ENCODE measurements at places on chromosomes 1 and 21.

- DNase-seq: no peak
Observed at GRCh38 chr1:177686933-177687332, 282.9 kb downstream of the SEC16B start.

- no peak for DNase-seq
Observed at GRCh38 chr1:184376369-184376768, 10.5 kb upstream of the C1orf21 start.

- no peak for DNase-seq
Observed at GRCh38 chr1:148318123-148318903, 164.8 kb downstream of the PPIAL4G start.

- DNase-seq: no peak
Observed at GRCh38 chr1:59329412-59330053, 32.6 kb downstream of the FGGY start.

- DNase-seq: no peak
Observed at GRCh38 chr1:83571536-83571935, 427.4 kb downstream of the TTLL7 start.

- DNase-seq: peak; percentile 78
Observed at GRCh38 chr1:246608616-246609376, 42.5 kb downstream of the CNST start.

GRCh38 chr1:11984576-11984975 lies 4.3 kb downstream of the MFN2 start:
- DNase-seq: no peak

- no peak for DNase-seq
Observed at GRCh38 chr1:47643306-47644211, 205.7 kb downstream of the FOXD2 start.

GRCh38 chr1:215517441-215517891 lies 49.6 kb upstream of the KCTD3 start:
- no peak for DNase-seq

DNA sequence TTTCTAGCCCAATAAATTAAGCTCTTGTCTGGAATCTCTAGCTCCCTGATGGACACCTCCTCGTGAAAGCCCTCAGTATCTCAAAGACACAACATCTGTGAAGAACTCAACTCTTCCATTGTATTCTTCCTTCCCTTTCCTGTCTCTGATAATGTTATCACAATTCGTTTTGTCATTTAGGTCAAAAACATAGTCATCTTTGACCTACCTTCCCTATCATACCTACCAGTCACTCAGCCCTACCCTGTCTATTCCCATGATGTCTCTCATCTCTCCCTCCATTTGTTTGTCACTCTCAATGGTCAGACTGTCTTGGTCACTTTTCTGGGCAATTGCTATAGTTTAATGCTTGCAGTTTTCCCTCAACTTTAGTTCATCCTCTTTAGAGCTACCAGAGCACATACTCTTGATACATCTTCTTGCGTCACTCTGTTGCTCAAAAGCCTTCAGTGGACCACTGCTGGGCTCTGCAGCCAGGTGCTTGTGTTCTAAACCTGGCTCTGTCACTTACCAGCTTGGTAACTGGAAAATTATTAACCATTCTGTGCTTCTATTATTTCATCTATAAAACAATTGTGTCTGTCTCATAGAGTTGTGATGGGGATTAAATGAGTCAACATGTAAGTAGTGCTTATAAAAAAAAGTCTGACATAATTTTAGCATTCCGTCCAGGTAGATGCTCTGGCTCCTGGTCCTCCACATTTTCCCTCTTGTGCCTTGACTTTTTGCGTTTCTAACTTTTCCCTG lies 39.6 kb downstream of the DDR2 start:
- DNase-seq: no peak

- DNase-seq: no peak
Observed at GRCh38 chr1:8411803-8412182, 93.9 kb downstream of the SLC45A1 start.

- peak; percentile 87 for DNase-seq
Observed at GRCh38 chr1:118100686-118101514, 84.1 kb downstream of the SPAG17 start.

- DNase-seq: no peak
Observed at GRCh38 chr1:186689907-186690306, 9.7 kb upstream of the PTGS2 start.

- DNase-seq: no peak
Observed at GRCh38 chr1:179955731-179956130, 1.1 kb downstream of the CEP350 start.

GRCh38 chr1:230306169-230306568 lies 120.0 kb downstream of the PGBD5 start:
- no peak for DNase-seq

DNA sequence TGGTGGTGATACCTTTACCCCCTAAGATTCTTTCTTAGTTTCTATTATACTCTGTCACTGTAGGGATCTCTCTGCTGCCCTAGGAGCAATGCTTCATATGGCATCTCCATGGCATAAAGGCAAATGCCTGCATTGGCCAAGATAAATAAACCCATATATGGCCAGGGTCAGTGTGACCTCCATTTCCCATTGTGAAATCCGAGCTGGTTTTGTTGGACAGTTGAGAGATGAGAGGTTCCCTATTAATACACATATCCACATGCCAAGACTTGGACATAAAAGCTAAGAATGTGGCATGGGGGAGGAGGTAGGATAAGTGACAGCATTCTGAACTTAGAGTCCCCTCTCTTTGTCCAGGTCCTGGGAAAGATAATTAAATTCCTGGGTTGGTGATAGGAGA lies 1.4 kb downstream of the TPM3 start:
- DNase-seq: no peak

- DNase-seq: no peak
Observed at GRCh38 chr1:231252336-231252735, 11.3 kb downstream of the GNPAT start.

DNA sequence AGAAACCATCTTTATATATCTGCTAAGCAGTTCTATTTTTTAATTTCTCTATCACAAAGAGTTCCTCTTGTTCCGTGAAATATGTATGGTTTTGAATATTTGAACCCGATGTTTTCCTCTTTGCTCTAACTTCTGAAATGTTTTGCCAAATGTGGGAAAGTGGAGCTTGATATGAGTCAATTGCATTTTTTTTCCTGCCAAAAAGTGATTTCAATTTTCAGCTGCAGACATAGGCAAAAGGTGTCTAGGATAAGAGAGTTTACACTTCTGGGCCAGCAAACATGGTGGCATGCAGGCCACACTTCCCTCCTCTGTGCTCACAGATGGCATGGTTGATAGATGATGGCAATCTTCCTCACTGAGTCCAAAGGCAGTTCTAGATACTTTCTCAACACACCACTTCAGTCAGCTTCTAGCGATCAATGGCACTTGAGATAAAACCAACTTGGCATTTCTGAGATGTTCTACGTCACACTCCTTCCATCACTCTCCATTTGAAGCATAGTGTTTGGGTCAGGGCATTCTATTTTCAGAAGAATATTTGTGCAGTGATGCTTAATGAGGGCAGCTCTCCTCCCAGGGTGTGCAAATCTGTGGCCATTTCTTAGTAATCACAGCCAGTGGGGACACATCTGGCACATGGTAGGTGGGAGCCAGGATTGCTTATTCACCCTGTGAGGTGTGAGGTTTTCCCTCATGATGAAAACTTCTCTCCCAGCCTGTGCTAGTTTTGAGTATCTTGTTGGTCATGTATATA lies 54.4 kb upstream of the SCAF4 start:
- DNase-seq: no peak

DNA sequence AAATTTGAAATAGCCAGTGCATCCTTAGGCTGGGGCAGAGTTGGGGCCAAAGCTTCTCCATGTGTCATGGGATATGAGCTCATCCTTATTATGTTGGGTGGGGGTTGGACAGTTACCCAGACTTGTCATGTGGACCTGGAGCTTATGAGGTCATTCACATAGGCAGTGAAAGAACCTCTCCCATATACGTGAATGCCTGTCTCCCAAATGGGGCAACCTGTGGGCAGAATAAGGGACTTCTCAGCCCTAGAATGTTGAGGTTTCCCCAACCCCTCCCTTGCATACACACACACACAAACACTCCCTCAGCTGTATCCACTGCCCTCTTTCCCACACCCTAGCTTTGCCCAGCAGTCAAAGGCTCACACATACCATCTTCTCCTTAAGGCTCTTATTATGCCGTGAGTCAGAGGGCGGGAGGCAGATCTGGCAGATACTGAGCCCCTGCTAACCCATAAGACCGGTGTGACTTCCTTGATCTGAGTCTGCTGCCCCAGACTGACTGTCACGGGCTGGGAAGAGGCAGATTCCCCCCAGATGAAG lies 2.3 kb upstream of the IVL start:
- peak; percentile 22 for DNase-seq

GRCh38 chr1:5828308-5828935 lies 163.8 kb downstream of the NPHP4 start:
- DNase-seq: no peak

DNA sequence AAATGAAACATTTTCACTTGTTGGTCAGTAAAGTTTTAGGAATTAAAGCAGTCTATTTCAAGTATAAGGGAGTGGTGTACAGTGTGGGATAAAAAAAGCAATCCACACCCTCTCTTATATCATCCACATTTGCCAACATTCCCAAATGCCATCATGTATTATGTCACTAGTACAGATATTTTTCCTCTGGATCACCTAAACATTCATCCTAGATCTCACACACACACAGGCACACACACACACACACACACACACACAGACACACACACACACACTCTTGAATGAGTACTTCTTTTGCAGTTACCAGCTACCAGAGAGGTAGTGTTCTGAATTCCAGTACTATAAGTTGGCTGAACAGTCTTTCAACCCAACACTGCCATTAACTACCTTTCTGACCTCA lies 1369.1 kb upstream of the ADGRL4 start:
- DNase-seq: no peak

DNA sequence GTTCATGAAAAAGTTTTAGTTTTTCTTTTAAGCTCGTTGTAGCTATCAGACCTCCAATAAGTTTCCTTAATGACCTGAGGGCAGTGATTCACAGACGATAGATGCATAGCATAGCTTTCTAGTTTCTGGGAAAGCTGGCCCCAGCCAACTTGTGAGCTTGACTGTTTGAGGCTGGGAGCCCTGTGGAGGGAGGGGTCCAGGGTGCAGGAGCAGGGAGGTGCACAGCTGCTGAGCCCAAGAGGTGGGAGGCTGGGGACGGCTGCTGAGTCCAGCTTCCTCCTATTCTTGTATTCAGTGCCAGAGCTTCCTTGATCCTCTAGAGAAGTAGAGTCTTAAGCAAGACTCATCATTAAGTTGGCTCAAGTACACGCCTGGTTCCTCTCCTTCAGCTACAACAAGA lies 11.0 kb upstream of the AVPR1B start:
- no peak for DNase-seq

DNA sequence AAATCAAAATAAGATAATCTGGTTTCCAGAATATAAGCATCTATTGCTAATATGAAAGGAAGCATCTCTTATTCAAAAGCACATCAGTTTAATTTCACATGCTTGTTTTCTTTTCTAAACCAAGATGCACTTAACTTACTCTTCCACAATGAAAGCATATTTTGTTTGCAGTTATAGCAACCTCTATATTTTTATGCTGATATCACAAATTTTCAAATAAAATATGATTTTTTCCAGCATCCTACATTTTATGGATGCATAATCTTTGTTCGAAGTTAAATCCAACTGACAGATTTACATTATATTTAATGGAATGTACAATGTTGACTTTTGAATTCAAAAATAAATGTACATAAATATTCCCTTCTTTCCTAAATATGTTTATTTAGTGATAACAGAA lies 978.3 kb upstream of the B3GALT2 start:
- DNase-seq: no peak

DNA sequence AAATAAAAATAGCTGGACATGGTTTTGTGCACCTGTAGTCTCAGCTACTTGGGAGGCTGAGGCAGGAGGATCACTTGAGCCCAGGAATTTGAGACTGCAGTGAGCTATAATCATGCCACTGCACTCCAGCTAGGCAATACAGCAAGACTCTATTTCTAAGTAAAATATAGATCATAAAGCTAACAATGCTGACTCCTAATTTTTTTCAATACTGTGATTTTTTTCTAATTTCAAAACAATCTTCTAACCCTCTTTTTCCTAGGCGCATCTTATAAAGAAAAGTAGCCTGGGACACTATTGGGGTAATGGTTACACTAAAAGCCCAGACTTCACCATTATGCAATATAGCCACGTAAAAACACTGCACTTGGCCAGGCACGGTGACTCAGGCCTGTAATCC lies 81.3 kb downstream of the PTPN14 start:
- no peak for DNase-seq

DNA sequence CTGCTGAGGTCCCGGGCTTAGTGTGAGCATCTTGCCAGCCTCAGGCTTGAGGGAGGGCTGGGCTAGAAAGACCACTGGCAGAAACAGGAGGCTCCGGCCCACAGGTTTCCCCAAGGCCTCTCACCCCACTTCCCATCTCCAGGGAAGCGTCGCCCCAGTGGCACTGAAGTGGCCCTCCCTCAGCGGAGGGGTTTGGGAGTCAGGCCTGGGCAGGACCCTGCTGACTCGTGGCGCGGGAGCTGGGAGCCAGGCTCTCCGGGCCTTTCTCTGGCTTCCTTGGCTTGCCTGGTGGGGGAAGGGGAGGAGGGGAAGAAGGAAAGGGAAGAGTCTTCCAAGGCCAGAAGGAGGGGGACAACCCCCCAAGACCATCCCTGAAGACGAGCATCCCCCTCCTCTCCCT lies 7.2 kb upstream of the HTR6 start:
- no peak for DNase-seq

GRCh38 chr1:159548126-159548525 lies 12.3 kb upstream of the OR10J5 start:
- no peak for DNase-seq

DNA sequence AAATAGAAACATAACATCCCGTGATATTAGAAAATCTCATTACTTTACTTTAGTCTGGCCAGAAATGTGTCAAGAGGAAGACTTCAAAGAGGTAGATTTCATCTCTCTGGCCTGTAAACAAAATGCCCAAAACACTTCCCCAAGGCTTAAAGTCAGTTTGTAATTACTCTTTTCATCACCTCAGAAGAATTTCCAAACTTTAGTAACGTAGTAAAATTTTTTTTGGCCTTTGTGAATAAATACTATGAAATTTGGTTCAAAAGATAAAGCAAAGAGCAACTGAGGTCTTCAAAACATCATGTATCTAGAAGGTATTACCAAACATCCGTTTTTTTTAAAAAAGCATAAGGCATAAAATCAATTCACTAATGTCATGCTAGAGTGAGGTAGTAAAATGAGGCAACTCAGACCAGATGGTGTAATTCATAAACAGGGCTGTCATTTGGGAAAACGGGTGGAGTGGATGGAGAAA lies 51.4 kb downstream of the LEPR start:
- DNase-seq: no peak

DNA sequence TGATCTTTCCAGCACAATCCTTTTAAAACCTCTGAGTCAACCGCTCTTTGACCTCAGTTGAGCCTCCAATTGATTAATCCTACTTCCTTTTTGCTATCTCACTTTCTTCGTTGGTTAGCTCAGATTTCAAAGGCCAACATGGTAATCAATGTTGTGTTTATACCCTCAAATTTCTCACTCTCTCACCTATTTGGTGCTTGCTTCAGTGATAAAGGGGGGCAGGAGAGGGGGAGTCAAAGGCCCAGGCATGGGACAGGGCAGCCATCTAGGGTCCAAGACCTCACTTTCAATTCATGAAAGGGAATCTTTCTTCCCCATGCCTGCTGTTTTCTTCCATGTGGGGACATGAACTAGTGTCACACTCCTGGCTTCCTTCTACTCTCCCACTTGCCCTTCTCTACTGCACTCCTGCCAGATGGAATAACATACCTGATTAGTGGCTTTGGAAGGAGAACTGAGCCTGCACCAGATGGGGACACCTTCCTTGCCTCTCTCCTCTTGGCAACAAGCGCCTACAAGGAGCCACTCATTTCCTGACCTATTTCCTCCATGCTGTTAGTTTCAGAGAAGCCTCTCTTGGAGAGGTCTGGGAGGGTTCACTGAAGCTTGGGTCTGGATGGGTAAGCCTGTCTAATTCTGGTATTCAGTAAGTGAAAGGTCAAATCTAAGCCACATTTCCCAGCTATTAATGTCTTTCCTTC lies 73.3 kb upstream of the ARHGAP29 start:
- no peak for DNase-seq
